ENCODE measurements at places on chromosomes 3 and 15. TPM values are rescaled to one million over a fixed set of nuclear protein-coding genes. Genes with fewer than 3 reads are reported as not detected.

Gene HHATL
- not detected for total RNA-seq

Gene GPR176
- 108 TPM for total RNA-seq

Gene LCTL
- total RNA-seq = 0.32 TPM

Gene VILL
- total RNA-seq = 5.8 TPM

Gene MAP3K13
- total RNA-seq = 24.4 TPM

Gene RPUSD3
- total RNA-seq = 36.8 TPM

Gene GOLIM4
- 29.2 TPM for total RNA-seq

Gene EFCAB12
- total RNA-seq = not detected

Gene UNC13C
- total RNA-seq = not detected

Gene RPL39L
- total RNA-seq = 11.7 TPM

Gene NDN
- 109 TPM for total RNA-seq

Gene MST1R
- total RNA-seq = not detected

Gene GATM
- not detected for total RNA-seq

Gene HESX1
- total RNA-seq = not detected

Data from cardiac atrium fibroblast (primary cell).